ENCODE measurements at places on chromosomes 13 and 19. TPM values are rescaled to one million over a fixed set of nuclear protein-coding genes. Genes with fewer than 3 reads are reported as not detected.

IZUMO1 gene
- total RNA-seq = not detected

TCF3 gene
- 82.3 TPM for total RNA-seq

WASF3 gene
- total RNA-seq = not detected

NCAN gene
- total RNA-seq = not detected

SLC39A3 gene
- 21.5 TPM for total RNA-seq

CGB3 gene
- not detected for total RNA-seq

CEACAM19 gene
- total RNA-seq = 0.34 TPM

SIGLEC5 gene
- total RNA-seq = not detected

OVOL3 gene
- total RNA-seq = not detected

CATSPERD gene
- not detected for total RNA-seq

CLDND2 gene
- total RNA-seq = 1.9 TPM

CEACAM4 gene
- total RNA-seq = not detected

HSPBP1 gene
- total RNA-seq = 25.5 TPM

TMEM59L gene
- total RNA-seq = 0.15 TPM

LAIR1 gene
- total RNA-seq = 100 TPM
